Cerebellar nuclear complex (tissue), 1 donor: ENCODE measurements at places on chromosomes 7 and 10.

DNA sequence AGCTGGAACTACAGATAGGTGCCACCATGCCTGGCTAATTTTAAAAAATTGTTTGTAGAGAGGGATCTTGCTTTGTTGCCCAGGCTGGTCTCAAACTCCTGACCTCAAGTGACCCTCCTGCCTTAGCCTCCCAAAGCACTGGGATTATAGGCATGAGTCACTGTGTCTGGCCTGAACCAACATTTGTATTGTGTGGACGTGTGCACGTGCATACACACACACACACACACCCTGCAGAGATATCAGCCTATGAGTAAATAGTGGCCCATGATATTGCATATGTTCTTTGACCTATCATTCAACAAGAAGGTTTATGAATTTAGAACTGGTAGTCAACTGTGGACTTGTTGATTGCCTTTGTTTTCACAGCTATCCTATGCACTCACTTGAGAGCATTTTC lies 161.6 kb downstream of the BAMBI start:
- DNase-seq = no peak

DNA sequence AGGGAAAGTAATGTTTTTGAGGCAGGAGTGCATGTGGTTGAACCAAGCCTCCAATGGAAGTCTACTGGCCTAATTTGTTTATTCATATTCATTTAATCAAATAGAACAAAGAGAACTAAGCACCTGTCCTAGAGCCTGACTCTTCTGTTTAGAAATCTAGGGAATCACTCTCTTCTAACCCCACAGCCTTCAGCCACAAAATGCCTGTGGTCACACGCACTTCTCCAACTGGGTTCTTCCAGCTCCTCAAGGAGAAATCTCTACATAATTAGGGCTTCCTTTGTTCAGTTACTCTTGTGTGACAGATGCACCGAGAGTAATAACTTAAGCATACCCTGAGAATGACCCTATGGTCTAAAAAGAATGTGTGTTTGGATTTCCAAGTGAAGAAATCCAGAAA lies 133.7 kb upstream of the NAMPT start:
- DNase-seq = no peak

DNA sequence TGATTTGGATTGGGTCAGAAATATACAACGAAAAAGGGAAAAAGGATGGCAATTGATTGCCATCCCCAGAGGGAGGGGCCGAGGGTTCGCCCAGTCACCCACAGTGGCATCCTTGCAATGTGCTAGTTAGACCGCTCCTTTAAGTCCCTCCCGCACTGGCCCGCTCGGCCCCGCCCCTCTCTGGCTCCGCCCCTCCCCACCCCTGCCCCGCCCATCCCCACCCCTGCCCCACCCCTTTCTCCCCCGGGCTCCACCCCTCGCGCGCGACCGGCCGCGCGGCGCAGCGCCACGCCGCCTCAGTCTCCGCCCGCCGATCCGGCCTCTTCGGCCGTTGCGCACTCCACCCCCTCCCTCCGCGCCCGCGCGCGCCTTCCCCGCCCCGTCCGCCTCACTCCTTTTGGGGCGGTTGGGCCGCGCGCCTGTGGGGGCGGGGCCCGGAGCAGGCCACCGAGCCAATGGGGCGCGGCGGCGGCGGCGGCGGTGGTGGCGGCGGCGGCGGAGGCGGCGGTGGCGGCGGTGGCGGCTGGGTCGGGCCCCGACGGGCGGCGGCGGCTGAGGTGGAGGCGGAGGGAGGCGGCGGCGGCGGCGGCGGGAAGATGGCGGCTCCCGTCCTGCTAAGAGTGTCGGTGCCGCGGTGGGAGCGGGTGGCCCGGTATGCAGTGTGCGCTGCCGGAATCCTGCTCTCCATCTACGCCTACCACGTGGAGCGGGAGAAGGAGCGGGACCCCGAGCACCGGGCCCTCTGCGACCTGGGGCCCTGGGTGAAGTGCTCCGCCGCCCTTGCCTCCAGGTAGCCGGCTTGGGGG lies at the start of gene VKORC1L1:
TSS of gene VKORC1L1 (plus strand) at position 299 of the 806 bp plus-strand sequence. CDS start at position 597, 298 bp downstream.
- peak; percentile 77 for DNase-seq

DNA sequence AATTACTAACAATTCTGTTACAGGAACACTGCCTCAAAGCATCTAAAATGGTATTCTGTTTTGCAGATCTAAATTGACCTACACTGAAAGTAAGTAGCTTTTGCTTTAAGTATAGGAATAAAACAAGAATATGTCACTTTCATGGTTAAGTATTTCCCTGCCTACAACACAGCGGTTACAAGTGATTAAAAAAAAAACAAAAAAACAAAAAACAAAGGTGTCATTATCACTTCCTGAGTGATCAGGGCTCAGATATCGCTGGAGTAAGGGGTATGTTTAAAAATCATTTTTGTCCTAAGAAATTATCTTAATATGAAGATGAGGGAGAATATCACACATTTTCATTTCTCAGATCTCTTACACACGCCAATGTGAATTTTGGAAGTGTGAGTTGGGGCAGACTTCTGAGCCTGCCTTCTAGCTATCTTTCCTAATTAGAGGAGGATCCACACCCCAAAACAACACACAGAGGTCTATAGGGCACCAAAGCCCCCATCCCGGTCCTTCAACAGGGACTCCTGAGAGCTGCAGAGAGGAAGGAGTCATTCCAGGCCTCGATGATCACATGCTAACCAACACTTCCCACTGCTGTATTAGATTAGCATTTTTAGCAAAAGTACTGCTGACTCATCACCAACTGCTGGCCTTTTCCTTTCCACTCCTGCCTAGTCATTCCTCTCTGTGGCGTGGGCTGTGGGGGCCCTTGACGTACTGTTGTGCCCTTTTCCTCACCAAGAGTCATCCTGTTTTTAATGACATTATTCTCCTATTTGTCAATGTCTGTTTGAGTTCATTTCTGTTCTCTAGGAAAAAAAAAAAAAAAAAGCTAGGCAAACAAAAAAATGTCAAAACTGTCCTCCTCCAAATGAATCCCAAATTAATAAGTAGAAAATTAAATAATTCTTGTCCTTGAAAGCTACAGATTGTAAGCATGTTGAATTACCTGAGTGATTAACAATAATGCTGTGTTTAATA lies 31.2 kb downstream of the PRTFDC1 start:
- no peak for DNase-seq

GRCh38 chr7:79406371-79406770 lies 47.1 kb downstream of the MAGI2 start:
- no peak for DNase-seq
